ENCODE measurements at places on chromosomes 16 and 17.

- DNase-seq: no peak
Observed at GRCh38 chr17:55281649-55282378, 17.1 kb downstream of the HLF start.

- no peak for DNase-seq
Observed at GRCh38 chr16:86781046-86781445, 202.7 kb downstream of the FOXL1 start.

- DNase-seq: no peak
Observed at GRCh38 chr17:75237100-75238014, 24.0 kb downstream of the GGA3 start.

DNA sequence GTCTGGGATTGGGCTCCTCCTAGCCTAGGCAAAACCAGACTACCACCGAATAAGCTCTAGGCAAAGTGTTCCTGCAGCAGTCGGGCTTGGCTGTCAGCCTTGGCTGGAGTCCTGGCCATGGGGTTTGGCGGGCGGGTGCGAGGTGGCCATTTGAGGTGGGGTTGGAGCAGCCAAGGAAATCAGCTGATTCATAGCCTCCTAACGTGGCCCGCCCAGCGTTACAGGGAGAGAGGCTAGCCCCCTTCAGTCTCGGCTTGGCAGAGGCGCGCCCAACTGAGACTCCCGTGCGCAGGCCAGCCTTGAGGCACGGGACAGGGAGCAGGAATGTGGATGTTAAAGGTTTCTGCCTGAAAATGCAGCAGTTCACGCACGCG, 1.9 kb downstream of the PMP22 start:
- peak; percentile 71 for DNase-seq

Data from amygdala (tissue), 56 donors.